ENCODE measurements at places on chromosomes 2 and 18.
A peak's percentile ranks its signal among the peaks of the same experiment; 100 is the strongest.

DNA sequence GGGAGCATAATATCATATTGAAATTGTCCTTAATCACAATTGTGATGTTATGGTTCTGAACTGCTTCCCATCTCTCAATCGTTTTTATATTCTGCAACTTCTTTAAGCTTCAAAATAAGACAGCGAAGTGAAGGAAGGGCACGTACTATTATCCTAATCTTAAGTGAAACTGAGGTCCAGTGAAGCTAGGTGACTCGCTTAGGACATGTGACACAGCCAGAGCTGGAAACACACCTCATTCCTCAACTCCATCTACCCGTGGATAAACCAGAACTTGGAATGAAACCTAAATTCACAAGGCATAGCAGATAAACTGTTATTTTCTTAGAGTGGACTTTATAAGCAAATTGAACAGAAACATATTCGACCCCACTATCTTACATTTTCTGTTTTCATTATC lies 191.2 kb upstream of the PXDN start:
- DNase-seq, result no peak

DNA sequence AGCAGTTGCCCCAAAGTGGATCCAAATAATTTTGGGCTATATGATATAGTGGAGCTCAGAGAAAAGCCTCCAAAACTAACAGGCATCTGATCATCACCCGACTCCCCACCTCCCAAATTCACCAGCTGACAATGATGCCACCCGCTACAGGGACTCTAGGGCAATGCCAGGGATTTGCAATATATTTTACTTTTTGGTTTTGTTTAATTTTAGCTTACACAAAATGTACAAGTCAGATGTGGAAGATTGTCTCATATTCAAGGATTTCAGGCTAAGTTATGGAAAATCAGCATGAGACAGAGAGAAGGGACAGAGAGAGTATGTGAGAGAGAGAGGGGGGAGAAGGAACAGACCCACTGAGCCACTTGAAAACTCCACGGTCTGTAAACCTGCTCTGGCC lies 187.4 kb downstream of the TMEM247 start:
- DNase-seq, result no peak

DNA sequence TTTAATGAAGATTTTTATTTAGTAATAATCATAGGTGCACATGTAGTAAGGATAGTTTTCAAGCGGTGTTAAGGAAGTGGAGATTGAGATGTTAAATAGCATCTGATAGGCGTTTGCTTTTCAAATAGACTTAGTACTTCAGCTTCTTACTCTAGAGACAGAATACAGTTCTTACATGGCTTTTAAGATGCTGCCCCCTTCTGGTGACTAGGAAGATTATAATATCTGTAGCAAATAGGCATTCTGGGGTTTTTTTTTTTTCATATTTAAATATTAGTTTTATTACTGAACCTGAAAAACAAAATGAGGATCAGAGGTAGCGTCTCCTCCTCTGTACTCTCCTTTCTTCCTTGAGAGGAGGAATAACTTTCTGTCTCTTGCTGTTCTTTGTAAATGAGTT lies 100.2 kb downstream of the AGAP1 start:
- DNase-seq, result no peak

GRCh38 chr2:8633735-8634313 lies 48.0 kb upstream of the ID2 start:
- peak; percentile 31 for DNase-seq

- DNase-seq, result no peak
Observed at GRCh38 chr2:190343089-190343535, 277 bp upstream of the INPP1 start.

GRCh38 chr2:184030245-184030644 lies 568.1 kb upstream of the ZNF804A start:
- no peak for DNase-seq
